Esophagus muscularis mucosa (tissue), 4 donors: ENCODE measurements at places on chromosomes 5 and 9. TPM values are rescaled to one million over a fixed set of nuclear protein-coding genes. Genes with fewer than 3 reads are reported as not detected.

DNA sequence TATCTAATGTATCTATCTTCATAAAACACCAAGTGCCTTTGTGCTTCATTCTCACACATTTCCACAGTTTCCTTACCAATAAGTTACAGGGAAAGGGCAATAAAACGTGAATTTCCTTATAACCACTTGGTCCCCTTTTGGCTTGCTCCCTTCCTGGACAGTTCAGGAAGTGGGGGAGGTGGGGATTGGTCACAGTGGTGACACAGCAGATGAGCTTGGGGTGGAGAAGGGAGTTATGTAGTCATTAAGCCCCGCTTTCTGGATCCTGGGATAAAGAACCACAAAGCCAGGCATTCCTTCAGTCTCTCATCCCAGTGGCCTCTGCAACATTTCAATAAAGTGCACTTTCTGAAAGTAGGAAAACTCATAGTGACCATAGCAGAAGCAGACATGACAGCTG is 47.1 kb upstream of the FYB1 start:
- no peaks in the 10 kb centered on the region for H3K4me1 ChIP-seq
- H3K27me3 ChIP-seq = no peaks in the 10 kb centered on the region
- DNase-seq = no peak

DNA sequence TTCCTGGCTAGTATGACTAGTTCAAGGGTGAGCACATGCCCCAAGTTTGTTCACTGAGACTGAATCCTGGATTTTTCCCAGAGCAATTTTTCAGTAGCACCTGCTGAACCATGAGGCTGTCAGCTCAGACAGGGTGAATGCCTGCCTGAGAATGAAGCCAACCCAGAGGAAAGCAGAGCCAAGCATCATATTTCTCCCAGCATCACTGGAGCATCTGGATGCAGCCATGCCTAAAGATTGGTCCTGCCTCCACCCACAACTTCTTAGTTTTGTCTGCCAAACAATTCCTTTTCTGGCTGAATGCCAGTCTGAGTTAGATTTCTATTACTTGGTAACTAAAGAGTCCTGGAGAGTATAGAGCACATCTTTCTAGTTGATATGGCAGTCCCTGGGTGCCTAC is 343.6 kb downstream of the CSNK1G3 start:
- no peaks in the 10 kb centered on the region for H3K36me3 ChIP-seq
- DNase-seq = no peak
- H3K27me3 ChIP-seq = no peaks in the 10 kb centered on the region
- H3K4me1 ChIP-seq = no peaks in the 10 kb centered on the region
- no peak overlapping the region for H3K4me3 ChIP-seq

DNA sequence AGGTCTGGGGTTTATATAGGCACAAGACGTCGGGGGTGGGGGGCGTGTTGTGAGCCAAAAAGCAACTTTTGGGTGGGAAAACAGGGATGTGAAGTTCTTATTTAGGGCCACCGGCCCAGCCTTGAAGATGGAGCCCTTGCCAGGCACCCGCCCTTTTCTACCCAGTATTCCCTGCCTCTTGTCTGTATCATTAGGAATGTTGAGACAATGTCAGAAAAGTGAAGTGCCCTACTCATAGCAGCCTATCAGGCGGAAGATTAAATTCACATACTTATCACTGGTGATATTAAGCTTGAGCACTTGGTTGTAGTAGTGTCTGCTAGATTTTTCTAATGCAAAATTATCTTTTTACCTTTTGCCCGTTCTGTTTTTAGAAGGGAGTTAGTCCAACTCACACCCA is 293.5 kb downstream of the CDH10 start:
- no peaks in the 10 kb centered on the region for H3K27me3 ChIP-seq
- no peak overlapping the region for H3K27ac ChIP-seq
- DNase-seq = no peak
- no peak overlapping the region for H3K4me3 ChIP-seq

DNA sequence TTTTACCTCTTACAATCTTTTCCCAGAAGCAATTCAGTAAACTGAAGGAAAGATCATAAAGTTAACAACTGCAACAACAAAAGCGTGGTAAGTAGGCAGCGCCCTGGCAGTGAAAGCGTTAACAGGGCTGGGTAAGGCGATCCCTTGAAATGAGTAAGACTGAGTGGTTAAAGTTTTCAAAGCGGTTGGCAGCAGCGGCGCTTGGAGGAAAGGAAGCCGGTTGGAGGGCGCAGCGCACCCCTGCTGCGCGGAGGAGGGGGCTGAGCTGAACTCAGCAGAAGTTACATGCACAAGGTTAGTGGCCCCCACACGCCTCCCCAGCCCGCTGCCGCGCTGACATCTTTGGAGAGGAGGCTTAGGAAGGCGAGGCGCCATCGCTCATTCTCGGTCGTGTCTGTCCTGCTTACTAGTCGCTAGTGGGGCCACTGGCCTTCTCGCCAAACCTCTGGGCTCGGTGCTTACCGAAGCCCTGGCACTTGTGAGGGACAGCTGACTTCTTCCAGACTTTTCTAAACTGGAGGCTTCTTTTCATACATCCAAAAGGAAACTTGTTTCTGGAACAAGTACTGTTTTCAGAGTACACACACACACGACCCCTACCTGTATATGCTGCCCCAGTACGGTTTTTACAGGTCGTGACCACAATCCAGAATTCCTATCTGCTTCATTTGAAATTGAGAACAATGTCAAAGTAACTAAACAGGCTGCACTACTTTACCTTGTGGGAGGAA is at the start of gene SH3RF2:
TSS of gene SH3RF2 (plus strand) at position 178 of the 731 bp plus-strand sequence. CDS start 1,351 bp downstream, outside the sequence.
- DNase-seq = no peak
- peak within 1 kb of the TSS; percentile 35 for H3K27ac ChIP-seq
- no peaks in the 10 kb centered on the region for H3K27me3 ChIP-seq
- peaks cover 26% of the 10 kb centered on the region for H3K4me1 ChIP-seq
- H3K36me3 ChIP-seq = no peaks in the 10 kb centered on the region

- H3K27me3 ChIP-seq = no peaks in the 10 kb centered on the region
- no peak overlapping the region for H3K4me3 ChIP-seq
- H3K4me1 ChIP-seq = no peaks in the 10 kb centered on the region
Measured at GRCh38 chr5:163877865-163878264, 372.4 kb downstream of the MAT2B start.

- H3K27me3 ChIP-seq = no peaks in the 10 kb centered on the region
- DNase-seq = no peak
- peak overlapping the region; percentile 3 for H3K4me3 ChIP-seq
- H3K36me3 ChIP-seq = no peaks in the 10 kb centered on the region
- H3K4me1 ChIP-seq = peaks cover 26% of the 10 kb centered on the region
Measured at GRCh38 chr5:75566710-75567309, 44.4 kb upstream of the ANKDD1B start.

- no peak for DNase-seq
- H3K36me3 ChIP-seq = no peaks in the 10 kb centered on the region
- no peak overlapping the region for H3K4me3 ChIP-seq
- peaks cover 6% of the 10 kb centered on the region for H3K4me1 ChIP-seq
Measured at GRCh38 chr5:96823900-96824380, 16.2 kb upstream of the ERAP1 start.

DNA sequence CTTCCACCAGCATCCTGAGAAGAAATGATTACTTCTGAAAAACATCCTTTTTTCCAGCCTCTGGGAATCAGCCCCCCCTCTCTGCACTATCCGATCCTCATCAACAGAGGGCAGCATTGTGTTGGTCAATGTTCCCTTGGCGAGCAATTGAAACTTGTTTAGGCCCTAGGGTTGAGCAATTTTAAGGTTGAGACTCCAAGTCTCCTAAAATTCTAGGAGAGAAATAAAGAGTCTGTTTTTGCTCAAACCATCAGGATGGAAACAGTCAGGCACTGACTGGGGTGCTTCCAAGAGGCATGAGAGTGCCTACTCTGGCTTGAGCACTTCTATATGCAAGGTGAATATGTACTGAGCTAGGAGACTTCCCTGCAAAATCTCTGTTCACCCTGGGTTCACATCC is 12.4 kb upstream of the CYFIP2 start:
- H3K4me1 ChIP-seq = peaks cover 3% of the 10 kb centered on the region
- no peaks in the 10 kb centered on the region for H3K36me3 ChIP-seq
- H3K27ac ChIP-seq = no peak overlapping the region
- no peaks in the 10 kb centered on the region for H3K27me3 ChIP-seq

DNA sequence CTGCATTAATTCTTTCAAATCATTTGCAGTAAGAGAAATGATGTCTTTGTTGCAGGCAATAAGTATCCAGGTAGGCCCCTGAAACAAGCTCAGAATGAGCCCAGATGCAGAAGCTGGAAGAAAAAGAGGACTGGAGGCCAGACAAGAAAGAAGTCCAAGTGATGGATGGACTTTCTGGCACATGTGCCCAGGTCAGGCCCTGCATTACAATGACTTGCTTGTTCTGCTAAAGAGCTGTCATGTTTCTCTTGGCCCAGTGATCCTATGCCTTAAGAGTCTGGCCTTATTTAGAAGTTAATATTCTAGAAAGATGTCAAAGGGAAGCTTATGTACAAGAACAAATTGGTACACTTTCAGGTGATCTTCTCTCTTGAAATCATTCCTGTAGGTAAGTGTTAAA is 64.8 kb downstream of the DPYSL3 start:
- H3K27me3 ChIP-seq = no peaks in the 10 kb centered on the region
- peaks cover 96% of the 10 kb centered on the region for H3K4me1 ChIP-seq
- H3K36me3 ChIP-seq = no peaks in the 10 kb centered on the region
- no peak overlapping the region for H3K4me3 ChIP-seq

GRCh38 chr5:146516151-146516475 is at the start of gene GPR151:
TSS of gene GPR151 (minus strand) at chr5:146516190. CDS start at chr5:146516113, 77 bp downstream.
- DNase-seq = no peak
- no peaks in the 10 kb centered on the region for H3K4me1 ChIP-seq
- H3K27ac ChIP-seq = no peak within 1 kb of the TSS

- H3K27ac ChIP-seq = no peak overlapping the region
- H3K27me3 ChIP-seq = no peaks in the 10 kb centered on the region
- H3K4me1 ChIP-seq = no peaks in the 10 kb centered on the region
- DNase-seq = no peak
- H3K4me3 ChIP-seq = no peak overlapping the region
Measured at GRCh38 chr9:111720174-111720573, 58.8 kb downstream of the GNG10 start.

GRCh38 chr5:135565266-135565665 is 13.5 kb downstream of the CXCL14 start:
- no peak for DNase-seq
- H3K27me3 ChIP-seq = no peaks in the 10 kb centered on the region
- no peak overlapping the region for H3K4me3 ChIP-seq
- no peaks in the 10 kb centered on the region for H3K4me1 ChIP-seq
- H3K36me3 ChIP-seq = no peaks in the 10 kb centered on the region
- H3K27ac ChIP-seq = no peak overlapping the region

DNA sequence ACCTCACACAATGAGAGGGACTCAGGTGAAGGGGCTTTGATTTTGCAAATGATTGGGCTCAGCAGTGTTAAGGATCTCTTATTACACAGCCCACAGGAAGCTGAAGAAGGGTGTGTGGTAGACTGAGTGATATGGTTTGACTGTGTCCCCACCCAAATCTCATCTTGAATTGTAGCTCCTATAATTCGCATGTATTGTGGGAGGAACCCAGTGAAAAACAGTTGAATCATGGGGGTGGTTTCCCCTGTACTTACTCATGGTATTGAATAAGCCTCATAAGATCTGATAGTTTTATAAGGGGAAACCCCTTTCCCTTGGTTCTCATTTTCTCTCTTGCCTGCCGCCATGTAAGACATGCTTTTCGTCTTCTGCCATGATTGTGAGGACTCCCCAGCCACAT is 132.5 kb upstream of the FBXL7 start:
- no peaks in the 10 kb centered on the region for H3K27me3 ChIP-seq
- no peak overlapping the region for H3K4me3 ChIP-seq
- no peaks in the 10 kb centered on the region for H3K36me3 ChIP-seq
- DNase-seq = no peak
- peaks cover 21% of the 10 kb centered on the region for H3K4me1 ChIP-seq

GRCh38 chr9:118230329-118230728 is 526.1 kb downstream of the TLR4 start:
- no peaks in the 10 kb centered on the region for H3K27me3 ChIP-seq
- no peaks in the 10 kb centered on the region for H3K36me3 ChIP-seq
- H3K27ac ChIP-seq = no peak overlapping the region
- no peaks in the 10 kb centered on the region for H3K4me1 ChIP-seq

GRCh38 chr5:116305899-116306298 is 221.1 kb downstream of the COMMD10 start:
- no peaks in the 10 kb centered on the region for H3K27me3 ChIP-seq
- H3K4me1 ChIP-seq = no peaks in the 10 kb centered on the region
- H3K36me3 ChIP-seq = peaks cover 38% of the 10 kb centered on the region
- no peak for DNase-seq
- no peak overlapping the region for H3K4me3 ChIP-seq

GRCh38 chr5:18195910-18196309 is 561.6 kb downstream of the TAF11L14 start:
- H3K4me3 ChIP-seq = no peak overlapping the region
- H3K4me1 ChIP-seq = no peaks in the 10 kb centered on the region
- no peak overlapping the region for H3K27ac ChIP-seq
- H3K36me3 ChIP-seq = no peaks in the 10 kb centered on the region
- no peak for DNase-seq

- H3K36me3 ChIP-seq = peaks cover 94% of the 10 kb centered on the region
- DNase-seq = no peak
- no peaks in the 10 kb centered on the region for H3K27me3 ChIP-seq
- no peaks in the 10 kb centered on the region for H3K4me1 ChIP-seq
Measured at GRCh38 chr9:124880501-124880900, 18.6 kb downstream of the ARPC5L start.

GRCh38 chr5:179963375-179963774 is 55.7 kb upstream of the TBC1D9B start:
- no peak overlapping the region for H3K27ac ChIP-seq
- peak; percentile 50 for DNase-seq
- H3K36me3 ChIP-seq = peaks cover 47% of the 10 kb centered on the region
- H3K4me1 ChIP-seq = no peaks in the 10 kb centered on the region
- no peaks in the 10 kb centered on the region for H3K27me3 ChIP-seq

DNA sequence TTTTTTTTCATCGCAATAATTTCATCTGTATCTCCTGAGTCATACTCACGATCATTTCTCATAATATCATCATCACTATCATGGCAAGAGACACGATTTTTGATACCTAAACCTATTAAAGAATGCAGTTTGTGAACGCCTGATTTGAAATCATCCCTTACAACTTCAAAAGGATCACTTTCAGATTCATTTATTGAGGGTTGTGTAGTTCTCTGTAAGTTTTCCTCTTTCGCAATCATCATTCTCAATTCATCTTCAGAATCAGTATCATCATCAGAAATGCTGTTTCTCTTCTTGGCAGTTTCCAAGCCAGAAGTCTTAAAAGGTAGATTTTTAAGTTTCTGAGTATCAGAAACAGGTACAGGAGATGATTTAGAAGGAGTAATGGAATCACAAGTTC is 9.7 kb downstream of the NOL8 start:
- H3K4me3 ChIP-seq = no peak overlapping the region
- H3K27ac ChIP-seq = no peak overlapping the region
- H3K4me1 ChIP-seq = no peaks in the 10 kb centered on the region

GRCh38 chr5:79149433-79149832 is 37.8 kb downstream of the BHMT start:
- H3K4me3 ChIP-seq = no peak overlapping the region
- no peaks in the 10 kb centered on the region for H3K27me3 ChIP-seq
- H3K36me3 ChIP-seq = no peaks in the 10 kb centered on the region
- H3K27ac ChIP-seq = no peak overlapping the region
- no peaks in the 10 kb centered on the region for H3K4me1 ChIP-seq
- DNase-seq = no peak

- peaks cover 7% of the 10 kb centered on the region for H3K4me1 ChIP-seq
- no peaks in the 10 kb centered on the region for H3K27me3 ChIP-seq
- H3K27ac ChIP-seq = peak overlapping the region; percentile 85
- H3K36me3 ChIP-seq = no peaks in the 10 kb centered on the region
- H3K4me3 ChIP-seq = peak overlapping the region; percentile 67
Measured at GRCh38 chr5:40681363-40682153, 1.8 kb downstream of the PTGER4 start.

CATSPER3 gene
- 0.65 TPM for total RNA-seq

SLC36A2 gene
- not detected for total RNA-seq

OBP2B gene
- not detected for total RNA-seq

MEIKIN gene
- not detected for total RNA-seq

BTNL3 gene
- total RNA-seq = not detected
